ENCODE measurements at places on chromosomes 5 and 9.

DNA sequence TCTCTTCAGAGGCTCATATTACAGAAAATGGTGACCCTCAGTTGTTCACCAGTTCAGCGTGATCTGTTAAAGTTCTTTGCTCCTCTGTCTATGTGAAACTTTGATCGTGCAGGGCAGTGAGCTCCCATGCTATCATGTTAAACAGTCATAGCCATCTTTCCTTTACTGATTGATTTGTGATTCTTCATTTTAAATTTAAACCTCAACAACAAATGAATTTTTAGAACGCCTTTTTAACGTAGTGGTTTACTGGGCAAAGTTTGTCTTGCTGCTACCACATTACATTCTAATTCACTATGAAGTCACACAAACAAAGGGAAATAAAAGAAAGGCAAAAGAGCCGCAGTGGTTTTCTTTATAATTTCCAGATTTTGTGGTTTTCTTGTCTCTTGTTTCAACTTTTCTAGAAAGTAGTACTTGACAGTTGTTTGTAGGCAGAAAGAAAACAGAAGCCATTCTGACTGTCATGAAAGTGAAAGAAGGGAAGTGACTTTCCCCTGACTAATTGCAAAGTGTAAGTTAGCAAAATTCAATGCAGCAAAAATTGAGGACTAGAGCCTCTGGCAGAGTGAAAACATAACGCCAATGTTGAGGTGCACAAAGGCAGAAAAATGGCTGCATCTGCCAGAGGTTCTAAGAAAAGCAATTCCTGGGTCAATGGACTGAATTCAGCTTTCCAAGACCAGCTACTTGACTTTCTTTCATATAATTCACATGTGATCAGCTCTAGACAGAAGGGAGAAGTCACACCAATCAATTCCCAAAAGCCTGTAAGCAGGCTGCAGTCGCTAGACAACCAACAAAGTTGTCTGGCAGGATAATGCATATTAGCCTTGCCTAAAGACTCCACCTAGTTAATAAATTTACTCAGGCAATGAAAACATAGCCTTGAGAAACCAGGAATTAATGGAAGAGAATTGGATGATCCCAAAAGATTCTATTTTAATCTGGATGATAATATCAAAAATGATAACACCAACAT, 7.1 kb upstream of the IFNA6 start:
- DNase-seq, result no peak

- no peak for DNase-seq
Measured at GRCh38 chr5:73540192-73540591, 25.2 kb downstream of the ANKRA2 start.

DNA sequence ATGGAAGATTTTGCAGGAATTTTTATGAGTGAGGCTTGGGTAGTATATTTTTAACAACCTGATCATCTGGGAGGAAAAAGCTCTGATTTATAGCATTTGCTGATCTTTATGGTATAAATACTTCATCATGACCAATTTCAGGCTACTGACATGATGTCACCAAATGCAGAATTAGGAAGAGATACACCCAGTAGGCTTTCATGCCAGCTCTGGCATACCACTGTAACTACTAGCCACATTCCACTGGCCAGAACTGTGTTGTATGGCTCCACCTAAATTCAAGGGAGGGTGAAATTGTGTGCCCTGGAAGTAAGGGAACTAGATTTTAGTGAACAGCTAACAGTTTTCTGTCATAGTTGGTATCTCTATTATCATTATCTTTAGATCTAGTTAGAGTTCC, 17.6 kb downstream of the AP3S1 start:
- DNase-seq, result peak; percentile 18

DNA sequence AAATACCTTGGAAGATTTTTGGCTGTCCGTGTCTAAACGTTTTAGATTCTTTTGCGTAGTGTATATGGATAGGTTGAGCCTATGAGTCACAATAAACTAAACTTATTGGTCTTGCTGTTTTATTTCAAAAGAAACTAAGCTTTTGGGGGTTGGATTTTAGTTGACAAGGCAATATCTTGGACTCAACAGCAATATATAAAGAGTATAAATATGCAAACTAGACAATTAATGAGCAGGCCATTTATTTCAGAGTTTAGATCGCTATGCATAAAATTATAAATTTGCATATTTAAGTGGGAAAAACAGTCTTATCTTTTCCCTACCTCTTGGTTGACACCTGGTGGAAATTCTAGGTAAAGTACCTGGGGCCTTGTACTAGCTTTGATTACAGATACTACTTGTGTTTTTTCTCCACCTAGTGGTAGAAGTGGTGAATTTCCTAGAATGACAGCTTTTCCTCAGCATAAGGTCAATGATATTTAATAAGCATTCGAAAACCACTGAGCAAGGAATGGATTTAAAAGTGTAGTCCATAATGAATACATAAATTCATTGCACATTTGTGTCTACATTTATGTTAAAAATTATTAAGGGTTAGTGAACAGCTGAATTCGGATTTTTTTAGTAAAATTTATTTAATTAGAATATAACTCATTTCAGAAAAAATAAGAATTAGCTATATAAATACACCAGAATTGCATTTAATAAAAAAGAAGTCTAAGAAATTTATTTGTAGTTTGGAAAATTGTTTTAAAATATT, 1.7 kb upstream of the ARRDC3 start:
- DNase-seq, result peak; percentile 82
